ENCODE measurements at places on chromosomes 7 and 10.

- peak; percentile 75 for DNase-seq
Measured at GRCh38 chr7:55534262-55534915, 37.9 kb downstream of the VOPP1 start.

- no peak for DNase-seq
Measured at GRCh38 chr7:148116195-148116594, 474.4 kb upstream of the C7orf33 start.

- DNase-seq, result no peak
Measured at GRCh38 chr7:149778696-149779501, 5.5 kb upstream of the ZNF467 start.

- DNase-seq, result peak; percentile 7
Measured at GRCh38 chr10:91054325-91054724, 133.4 kb upstream of the ANKRD1 start.

DNA sequence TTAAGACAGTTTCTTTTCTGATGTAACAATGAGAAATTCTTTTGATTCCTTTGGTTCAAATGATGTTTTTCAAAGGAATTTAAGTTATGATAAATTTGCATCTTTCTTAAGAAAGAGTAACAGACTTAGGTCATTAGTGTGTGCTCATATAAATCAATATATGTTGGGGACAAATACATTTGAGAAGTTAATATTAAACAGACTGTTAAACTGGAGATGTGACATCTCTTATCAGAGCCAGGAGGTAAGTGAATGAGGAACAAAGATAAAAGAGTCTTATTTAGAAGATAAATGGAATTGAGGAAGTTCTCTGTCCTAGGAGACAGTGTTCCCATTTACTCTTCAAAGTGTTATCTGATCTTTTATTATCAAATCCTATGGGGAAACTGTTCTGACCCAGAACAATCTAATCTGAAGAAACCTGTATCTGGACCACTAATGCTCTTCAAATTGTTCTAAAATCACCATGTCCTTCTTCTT is 104.8 kb upstream of the LAMB4 start:
- peak; percentile 33 for DNase-seq

GRCh38 chr7:2821842-2822507 is 22.1 kb downstream of the GNA12 start:
- peak; percentile 91 for DNase-seq

GRCh38 chr10:15280462-15280861 is 90.6 kb downstream of the FAM171A1 start:
- DNase-seq, result peak; percentile 33

- DNase-seq, result no peak
Measured at GRCh38 chr10:72082856-72083789, 5.2 kb downstream of the SPOCK2 start.

GRCh38 chr10:103019425-103019824 is 101.3 kb downstream of the CNNM2 start:
- no peak for DNase-seq

DNA sequence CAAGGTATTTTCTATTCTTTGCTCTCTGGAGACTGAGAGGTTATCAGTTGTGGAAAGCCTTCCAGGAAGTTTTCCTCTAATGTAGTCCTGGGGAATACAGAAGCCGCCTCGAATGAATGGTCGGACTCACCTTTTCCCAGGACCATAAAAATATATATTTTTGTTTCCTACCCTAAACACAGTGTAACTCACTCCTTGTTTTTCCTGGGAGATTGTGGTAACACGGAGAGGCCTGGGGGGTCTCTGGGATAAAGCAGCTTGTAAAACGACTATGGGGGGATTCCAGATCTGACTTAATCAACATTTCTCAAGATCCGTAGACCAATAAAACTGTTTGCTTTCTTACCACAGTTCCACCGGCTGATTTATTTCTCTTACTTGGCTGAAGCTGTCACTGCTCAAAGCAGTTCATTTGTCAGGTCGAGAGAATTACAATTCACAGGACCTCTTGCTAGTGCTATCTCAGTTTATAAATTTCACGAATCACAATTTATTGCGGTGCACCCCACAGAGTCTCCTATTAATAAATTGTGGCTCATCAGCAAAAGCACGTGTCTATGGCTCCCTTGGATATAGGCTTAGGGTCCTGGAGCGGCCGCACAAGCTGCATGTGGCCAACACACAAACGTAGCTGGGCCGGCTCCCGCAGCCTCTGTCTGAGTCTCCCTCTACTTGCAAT is 176.3 kb upstream of the BMPER start:
- no peak for DNase-seq

DNA sequence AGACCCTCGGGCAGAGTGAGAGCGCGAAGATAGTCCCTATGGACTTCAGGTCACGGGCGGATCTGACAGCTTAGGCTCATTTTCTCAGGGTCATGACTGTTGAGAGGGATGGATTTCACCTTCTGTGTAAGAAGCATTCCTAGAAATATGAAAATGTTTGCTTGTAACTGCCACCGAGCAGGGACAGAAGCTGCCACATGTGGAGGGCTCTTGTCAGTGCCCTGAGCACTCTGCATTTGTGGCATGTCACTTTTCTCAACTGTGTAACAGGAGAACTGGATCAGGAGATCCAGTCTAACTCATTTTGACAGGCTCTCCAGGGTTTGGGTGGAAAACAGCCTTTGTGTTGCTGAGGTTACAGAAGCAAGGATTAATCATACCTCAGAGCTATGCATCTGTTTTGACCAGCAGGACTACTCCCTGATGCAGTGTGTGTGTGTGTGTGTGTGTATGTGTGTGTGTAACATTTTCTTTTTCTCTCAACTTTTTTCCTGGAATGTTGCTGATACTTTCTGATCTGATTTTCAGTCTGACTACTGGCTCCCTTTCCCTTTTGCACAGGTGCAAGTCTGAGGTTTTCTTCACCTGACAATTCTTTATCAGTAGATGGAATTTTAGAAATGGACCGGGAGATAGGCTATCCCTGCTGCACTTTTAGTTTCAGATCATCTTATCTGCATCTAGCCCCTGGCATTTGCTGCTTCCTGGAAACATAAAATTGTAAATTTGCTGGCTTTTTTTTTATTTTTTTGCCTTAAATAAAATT is 183.3 kb downstream of the STK31 start:
- DNase-seq, result peak; percentile 71

DNA sequence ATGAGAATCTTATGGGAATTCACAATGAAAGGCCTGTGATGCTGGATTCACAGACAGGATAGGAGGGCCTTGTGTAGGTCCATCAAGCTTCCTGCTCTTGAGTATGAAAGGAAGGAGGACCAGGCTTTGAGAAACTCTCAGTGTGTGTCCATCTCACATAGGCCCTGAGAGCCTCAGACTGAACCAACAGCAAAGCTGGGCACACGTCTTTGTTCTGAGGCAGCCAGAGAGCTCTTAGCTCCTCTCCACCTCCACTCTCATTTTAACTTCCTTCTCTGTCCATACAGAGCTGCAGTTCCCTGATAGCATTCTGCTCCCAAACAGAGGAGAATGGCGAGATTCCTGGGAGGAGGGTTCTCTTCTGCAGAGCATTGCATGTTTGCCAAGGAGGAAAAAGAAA is 515.6 kb downstream of the CALN1 start:
- DNase-seq, result no peak

GRCh38 chr10:42982891-42983506 is 93.9 kb upstream of the RET start:
- DNase-seq, result no peak

DNA sequence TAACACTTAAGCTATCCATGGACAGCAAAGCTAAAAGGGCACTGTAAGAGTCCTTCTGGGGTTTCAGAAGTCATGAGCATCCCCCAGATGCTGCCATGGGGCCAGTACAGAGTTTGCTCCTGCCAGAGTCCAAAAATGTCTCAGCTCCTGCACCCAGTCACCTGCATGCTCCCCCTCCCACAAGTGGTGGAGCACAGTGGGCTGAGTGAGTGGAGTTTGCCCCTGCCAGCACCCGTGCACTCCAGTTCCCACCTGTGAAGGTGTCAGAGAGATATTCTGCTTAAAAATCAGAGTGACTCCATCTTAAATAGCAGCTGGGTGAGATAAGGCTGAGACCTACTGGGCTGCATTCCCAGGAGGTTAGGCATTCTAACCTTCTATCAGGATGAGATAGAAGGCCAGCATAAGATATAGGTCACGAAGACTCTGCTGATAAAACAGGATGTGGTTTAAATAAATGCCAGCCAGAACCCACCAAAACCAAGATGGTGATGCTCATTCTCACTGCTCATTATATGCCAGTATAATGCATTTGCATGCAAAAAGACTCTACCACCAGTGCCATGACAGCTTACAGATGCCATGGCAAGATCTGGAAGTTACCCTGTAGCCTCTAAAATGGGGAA is 140.1 kb upstream of the ZNF92 start:
- no peak for DNase-seq

- DNase-seq, result peak; percentile 80
Measured at GRCh38 chr10:88232029-88232895, 350.9 kb downstream of the RNLS start.

GRCh38 chr7:93374345-93374940 is 142.3 kb downstream of the VPS50 start:
- peak; percentile 48 for DNase-seq

- DNase-seq, result no peak
Measured at GRCh38 chr7:124022551-124022950, 10.3 kb downstream of the TMEM229A start.

DNA sequence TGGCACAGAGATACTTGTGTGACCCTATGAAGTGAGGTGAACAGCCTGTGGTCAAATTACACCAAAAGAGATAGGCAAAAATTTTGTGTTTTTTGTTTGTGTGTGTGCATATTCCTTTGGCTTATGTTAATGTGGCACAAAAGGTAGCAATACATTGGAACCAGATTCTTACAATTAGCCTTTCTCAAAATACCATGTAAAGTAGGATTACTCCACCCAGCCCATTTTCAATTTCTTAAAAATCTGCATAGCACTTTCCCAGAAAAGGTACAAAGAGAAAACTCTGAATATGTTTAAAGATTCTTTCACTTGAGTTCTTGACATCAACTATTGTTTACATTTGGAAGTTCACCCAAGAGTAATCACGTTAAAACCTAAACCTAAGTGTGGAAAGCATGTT is 157.3 kb upstream of the YAE1 start:
- DNase-seq, result no peak

Data from fibroblast of upper back skin (primary cell).